Non-pigmented ciliary epithelial cell (primary cell): ENCODE measurements at places on chromosomes 2 and 18.

DNA sequence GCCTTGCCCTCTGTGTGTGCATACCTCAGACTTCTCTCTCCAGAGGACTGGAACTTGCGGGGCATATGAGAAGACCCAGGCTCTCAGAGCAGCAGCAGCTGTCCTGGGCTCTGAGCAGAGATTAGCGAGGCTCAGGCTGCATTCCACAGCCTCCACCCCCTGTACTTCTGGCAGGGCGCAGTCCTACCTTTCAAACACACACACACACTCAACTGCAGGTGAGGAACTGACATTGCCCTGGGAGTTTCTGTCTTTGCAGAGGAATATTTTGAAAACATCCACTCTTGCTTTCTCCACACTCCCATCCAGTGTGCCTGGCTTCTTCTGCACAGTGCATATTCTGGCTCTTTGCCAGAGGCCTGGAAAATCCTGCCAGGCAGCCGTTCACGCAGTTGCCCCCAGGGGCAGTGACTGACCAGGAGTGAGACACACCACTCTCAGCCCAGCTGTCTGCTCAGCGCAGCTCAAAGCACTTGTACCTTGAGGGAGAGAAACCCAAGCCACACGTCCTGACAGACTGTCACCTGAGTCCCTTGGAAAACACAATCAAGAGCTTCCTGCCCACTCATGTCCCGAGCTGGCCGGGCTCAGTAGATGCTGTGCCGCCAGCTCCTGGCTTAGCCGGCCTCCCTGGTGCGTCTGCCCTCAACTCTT is 460.8 kb downstream of the RNF144A start:
- DNase-seq: no peak

DNA sequence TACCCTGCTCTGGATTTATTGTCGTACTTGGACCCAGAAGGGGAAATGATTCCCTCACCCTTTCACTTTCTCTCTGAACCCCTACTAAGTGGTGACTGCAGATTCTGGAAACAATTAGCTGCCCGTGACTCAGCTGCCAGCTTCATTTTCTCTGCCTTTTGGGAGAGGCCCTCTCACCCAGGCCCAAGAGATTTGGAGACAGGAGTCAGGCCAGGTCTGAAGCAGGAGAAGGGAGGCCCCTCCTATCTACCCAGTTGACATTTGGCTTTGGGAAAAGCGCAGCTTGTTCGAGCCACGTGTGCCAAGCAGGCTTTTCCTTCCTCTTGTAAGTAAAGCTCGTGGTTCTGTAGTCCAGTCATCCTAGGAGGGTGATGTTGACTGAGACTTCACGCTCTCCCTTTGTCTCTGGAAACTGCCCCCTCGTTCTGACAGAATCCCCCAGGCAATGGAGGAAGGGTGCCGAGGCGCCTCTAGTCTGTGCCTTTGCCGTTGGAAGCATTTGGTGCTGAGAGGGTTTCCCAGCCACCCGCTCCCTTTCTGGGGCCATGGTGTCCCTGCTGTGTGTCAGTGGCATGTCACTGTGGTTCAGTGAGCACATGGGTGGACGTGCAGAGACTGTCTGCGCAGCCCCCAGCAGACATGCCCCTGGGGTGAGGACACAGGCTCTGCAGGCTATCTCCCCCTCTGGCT is 8.6 kb downstream of the OXER1 start:
- DNase-seq: no peak

- no peak for DNase-seq
Observed at GRCh38 chr2:222561817-222562645, 93.9 kb downstream of the FARSB start.

- DNase-seq: no peak
Observed at GRCh38 chr2:176936410-176936809, 276.2 kb upstream of the HNRNPA3 start.

DNA sequence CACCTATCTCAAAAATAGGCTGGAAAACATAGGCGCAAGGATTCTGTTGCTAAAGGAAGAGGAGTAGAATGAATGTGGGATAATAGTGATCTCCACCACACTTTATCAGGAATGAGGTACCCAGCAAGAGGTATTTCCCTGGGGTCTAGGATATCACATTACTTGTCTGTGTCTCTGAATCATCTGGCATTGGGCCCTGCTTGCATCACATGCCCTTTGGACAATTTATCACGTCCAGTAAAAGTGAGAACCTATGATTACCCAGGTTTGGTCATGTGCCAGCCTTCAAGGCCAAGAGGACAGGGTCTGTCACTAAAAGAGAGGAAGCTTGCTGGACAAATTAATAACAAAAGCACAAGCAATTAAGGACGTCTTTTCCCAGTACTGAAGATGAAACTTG is 11.4 kb upstream of the TRAPPC8 start:
- no peak for DNase-seq

DNA sequence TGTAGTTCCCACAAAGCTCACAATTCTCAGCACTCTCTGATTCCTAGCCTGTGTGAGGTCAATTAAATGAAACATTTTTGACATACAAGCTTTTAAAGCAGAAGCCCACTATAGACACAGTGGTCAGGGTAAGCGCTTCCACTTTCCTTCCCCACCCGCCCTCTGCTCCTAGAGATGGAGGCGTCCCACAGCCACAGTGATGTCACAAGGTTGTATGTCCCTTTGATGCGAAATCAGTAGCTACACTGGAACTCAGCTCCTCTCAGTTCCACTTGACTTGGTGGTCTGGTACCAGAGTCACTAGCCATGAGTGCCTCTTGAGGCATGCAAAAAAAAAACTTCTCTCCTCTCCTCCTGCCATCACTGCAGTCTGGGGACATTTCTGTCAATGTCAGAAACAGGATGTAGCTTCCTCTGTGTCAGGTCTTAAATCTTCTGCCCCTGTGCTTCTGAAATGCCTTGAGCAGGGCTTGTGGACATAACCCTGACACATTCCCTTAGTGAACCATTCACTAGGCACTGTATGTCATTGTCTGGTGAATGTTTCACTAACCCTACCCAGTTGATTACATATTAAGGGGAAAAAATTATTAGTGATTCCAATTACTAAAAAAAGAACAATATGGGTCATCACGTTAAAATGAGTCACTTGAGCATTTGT is 7.8 kb downstream of the SULT1C4 start:
- no peak for DNase-seq

GRCh38 chr2:44645937-44646336 is 284.2 kb downstream of the CAMKMT start:
- DNase-seq: no peak

- peak; percentile 8 for DNase-seq
Observed at GRCh38 chr2:138029276-138029675, 65.0 kb downstream of the HNMT start.

GRCh38 chr2:64143169-64144056 is 807 bp downstream of the PELI1 start:
- no peak for DNase-seq

GRCh38 chr18:23776306-23776705 is 87.1 kb downstream of the LAMA3 start:
- DNase-seq: no peak

- DNase-seq: no peak
Observed at GRCh38 chr2:68936427-68936826, 16.3 kb downstream of the GKN2 start.

DNA sequence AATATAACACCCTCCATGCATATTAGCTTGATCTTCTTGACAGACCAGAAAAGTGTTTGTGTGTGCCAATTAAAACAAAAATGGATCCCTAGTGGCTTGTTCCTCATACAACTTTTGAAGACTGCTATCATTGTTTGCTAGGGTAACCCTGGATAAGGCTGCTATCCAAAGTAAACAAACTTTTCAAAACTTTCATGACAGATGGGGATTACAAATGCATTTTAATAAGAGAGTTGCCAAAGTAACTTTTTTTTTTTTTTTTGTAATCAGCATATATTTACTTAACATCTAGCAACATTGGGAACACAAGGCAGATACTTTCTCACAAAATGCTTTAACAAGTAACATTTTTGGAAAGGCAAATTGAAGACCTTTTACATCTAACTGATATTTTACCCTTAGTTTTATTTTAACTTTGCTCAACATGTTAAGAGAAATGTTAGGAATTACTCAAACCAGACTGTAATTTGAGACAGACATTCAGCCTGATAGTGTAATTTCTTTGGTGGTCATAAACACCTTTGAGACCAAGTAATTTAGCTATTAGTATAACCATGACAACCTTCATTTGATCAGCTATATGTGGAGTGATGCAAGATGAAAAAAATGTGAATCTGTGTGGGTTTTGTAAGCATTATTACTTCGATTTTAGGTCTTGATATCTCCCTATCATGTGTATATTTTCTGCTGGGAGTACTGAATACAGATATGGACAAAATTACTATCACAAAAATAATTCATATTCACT is 300.9 kb downstream of the ARHGAP15 start:
- no peak for DNase-seq

- no peak for DNase-seq
Observed at GRCh38 chr18:26442126-26442525, 106.2 kb downstream of the KCTD1 start.

GRCh38 chr2:185811580-185811979 is 73.0 kb downstream of the FSIP2 start:
- DNase-seq: no peak
